Camera-type eye (tissue), 1 donor: ENCODE measurements at places on chromosomes 1 and 21. TPM values are rescaled to one million over a fixed set of nuclear protein-coding genes. Genes with fewer than 3 reads are reported as not detected.

Gene PI4KB
- total RNA-seq = 59.9 TPM

Gene CATSPERE
- 3.8 TPM for total RNA-seq

Gene MMP23B
- 40.0 TPM for total RNA-seq

Gene A3GALT2
- total RNA-seq = 0.66 TPM

Gene PLEKHA6
- 17.5 TPM for total RNA-seq

Gene FH
- 53.0 TPM for total RNA-seq

Gene TGFB2
- 79.6 TPM for total RNA-seq

Gene TFF2
- total RNA-seq = not detected

Gene TMED5
- 49.0 TPM for total RNA-seq

Gene PGBD5
- 11.3 TPM for total RNA-seq

Gene ST6GALNAC3
- total RNA-seq = 39.9 TPM

Gene AMPD1
- 0.71 TPM for total RNA-seq

Gene BROX
- total RNA-seq = 89.2 TPM

Gene SLFNL1
- total RNA-seq = 0.82 TPM

Gene C1QB
- 25.4 TPM for total RNA-seq

Gene MUTYH
- total RNA-seq = 27.1 TPM

Gene NCAM2
- total RNA-seq = 24.0 TPM

Gene DNAJC8
- 47.7 TPM for total RNA-seq

Gene PCAT6
- not detected for total RNA-seq

Gene EDN2
- total RNA-seq = 1.6 TPM
